CD4-positive, alpha-beta T cell treated with Interleukin-1 beta for 1 hour (primary cell): ENCODE measurements at places on chromosomes 4 and X.
A peak's percentile ranks its signal among the peaks of the same experiment; 100 is the strongest.

GRCh38 chr4:104559502-104559901, 64.8 kb upstream of the CXXC4 start:
- DNase-seq, result no peak

DNA sequence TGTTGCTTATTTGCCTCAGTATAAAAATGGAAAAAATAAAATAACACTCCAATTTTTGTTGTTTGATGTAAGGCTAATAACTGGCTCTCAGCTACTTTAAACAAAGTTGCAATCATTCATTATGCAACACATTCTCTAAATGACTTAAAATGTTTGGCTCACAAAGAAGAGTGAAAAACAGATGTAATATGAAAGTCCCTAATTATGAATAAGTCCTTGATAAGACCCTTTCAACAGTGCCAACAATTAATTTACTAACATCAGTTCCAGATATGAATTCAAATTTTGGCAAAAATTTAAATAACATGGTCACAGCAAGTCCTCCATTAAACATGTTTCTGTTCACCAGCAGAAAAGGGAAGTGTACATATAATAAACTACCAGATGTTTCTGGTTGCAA, 69.8 kb downstream of the PAPSS1 start:
- no peak for DNase-seq

GRCh38 chrX:103503163-103503852, 16.0 kb downstream of the RAB40A start:
- no peak for DNase-seq

GRCh38 chr4:58070726-58071125, 960.5 kb upstream of the IGFBP7 start:
- DNase-seq, result no peak

- DNase-seq, result peak; percentile 83
Measured at GRCh38 chr4:98658287-98659105, at the start of gene TSPAN5. Gene TSPAN5 (minus strand): TSS chr4:98658611.

- DNase-seq, result no peak
Measured at GRCh38 chr4:159238631-159239030, 135.8 kb downstream of the RAPGEF2 start.

DNA sequence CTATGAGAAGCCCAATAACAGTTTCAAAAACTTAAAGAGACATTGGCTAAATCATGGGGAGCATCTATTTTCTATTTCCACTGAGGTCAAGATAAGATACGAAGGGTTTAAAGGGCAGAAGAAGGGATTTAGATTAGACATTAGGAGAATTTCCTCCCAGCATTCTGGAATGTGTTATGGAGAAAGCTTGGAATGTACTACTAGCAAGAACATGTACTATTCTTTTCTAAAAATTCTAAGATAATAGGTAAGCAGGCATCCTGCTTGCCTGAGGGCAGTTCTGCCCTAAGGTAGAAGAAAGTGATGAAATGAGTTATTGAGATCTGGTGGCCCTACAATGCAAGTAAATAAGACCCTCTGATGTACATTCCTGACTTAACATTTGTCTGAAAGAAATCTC, 279.2 kb downstream of the NR3C2 start:
- DNase-seq, result no peak

DNA sequence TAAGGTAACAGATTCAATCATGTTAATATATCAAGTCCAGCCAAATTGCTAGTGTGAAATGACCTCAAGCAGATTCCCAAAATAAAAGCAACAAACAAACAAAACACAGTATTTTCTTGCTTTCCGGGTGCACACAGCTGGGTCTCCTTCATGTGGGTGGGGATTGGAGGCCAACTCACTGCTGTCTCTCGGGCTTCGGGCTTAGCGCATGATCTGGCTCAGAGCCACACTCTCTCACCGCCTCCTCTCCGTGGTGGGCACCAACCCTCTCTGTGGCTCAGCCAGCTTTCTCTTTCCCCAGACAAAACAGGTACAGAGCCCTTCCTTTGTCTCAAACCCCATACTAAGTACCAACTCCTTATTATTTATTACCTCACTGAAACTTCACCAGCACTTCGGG, 2.9 kb upstream of the REELD1 start:
- DNase-seq, result no peak

DNA sequence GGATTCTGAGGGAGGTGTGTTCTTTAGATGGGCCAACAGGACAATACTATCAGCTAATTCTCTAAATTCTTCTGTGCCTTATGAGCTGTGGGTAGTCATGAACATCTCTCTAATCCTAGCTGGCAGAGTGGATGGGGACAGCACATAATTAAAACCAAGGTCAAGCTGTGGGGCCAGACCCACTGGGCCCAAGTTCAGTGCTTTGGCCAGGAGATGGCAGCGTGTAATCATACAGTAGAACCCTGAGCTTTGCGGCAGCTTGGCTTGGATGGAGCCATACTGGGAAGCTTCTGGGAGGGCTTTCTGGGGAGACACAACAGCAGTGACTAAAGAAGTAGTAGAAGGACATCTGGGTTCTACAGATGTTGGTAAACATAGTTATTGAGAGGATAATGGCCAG, 140.3 kb upstream of the CXCL13 start:
- DNase-seq, result no peak

GRCh38 chrX:140141444-140142029, 176.2 kb upstream of the CXorf66 start:
- DNase-seq, result peak; percentile 12

GRCh38 chr4:8297691-8298485, 28.3 kb downstream of the HTRA3 start:
- no peak for DNase-seq
